GM13976 (cell line): ENCODE measurements at places on chromosomes 5 and 9.

GRCh38 chr5:129094924-129095899, 663 bp downstream of the ISOC1 start:
- DNase-seq: peak; percentile 78

GRCh38 chr9:15349892-15350761, 43.1 kb upstream of the TTC39B start:
- no peak for DNase-seq

DNA sequence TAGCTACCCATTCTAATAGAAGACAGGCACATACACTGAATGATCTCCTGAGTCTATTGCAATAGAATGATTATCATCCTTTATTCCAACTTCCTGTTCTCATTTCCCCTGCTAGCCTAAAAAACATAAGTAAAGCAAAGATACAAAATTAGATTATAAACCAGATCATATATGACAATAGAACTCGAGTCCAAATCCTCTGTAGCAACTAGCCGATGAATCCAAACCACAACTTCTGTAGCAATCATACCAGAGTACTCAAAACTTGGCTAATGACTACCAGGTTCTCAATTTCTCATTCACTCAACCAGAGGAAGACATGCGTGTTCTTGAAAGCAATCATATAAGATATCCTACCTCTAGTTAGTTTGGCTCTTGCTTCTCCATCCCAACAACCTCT, 622.1 kb downstream of the PSAT1 start:
- no peak for DNase-seq

GRCh38 chr9:129221233-129221632, 43.2 kb upstream of the IER5L start:
- no peak for DNase-seq

DNA sequence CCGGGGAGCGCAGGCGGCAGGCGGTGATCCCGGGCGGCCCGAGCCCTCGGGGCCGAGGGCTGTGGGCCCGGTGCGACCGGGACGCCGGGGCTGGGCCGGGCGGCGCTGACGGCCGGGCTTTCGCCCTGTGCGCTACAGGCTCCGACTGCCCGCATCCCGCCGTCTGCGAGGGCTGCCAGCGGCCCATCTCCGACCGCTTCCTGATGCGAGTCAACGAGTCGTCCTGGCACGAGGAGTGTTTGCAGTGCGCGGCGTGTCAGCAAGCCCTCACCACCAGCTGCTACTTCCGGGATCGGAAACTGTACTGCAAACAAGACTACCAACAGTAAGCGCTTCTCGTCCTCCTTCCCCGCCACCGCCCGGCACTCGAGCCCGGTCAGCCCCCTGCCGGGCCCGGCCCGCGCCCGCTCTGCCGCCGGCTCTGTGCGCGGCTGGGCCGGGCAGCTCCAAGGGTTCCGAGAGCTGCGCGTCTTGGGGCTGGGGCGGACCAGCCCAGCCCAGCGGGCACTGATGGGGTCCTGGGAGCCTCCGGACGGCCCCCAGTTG, 1.6 kb downstream of the LMX1B start:
- no peak for DNase-seq

DNA sequence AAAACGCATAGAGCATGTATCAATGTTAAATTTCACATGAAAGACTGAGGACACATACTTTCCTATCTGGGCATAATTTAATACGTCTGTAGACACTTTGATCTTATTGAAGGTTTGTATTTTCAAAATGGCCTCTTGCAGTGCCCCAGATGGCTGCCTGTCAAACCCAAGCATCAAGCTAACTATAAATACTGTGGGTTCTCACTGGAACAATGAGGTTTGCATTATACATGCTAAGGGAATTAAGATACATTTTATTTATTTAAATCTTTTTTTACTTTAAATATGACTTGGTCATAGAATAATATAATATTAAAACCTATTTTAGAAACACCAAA, 702.9 kb upstream of the GRAMD2B start:
- no peak for DNase-seq

DNA sequence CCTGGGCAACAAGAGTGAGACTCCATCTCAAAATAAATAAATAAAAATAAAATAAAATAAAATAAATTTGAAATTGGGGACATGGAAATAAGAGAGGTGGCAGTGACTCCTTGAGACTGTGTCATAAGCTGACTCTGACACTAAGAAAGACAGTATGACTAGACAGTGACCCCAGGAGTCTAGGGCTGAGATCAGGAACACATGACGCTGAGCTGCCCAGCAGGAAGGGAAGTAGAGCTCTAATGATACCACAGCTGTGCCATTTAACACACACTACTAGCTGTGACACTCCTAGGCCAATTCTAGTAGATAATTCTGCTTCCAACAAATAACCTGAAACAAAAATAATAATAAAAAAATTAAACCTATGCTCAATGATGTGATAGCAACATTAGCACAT, 293.0 kb downstream of the SEC61B start:
- DNase-seq: no peak

DNA sequence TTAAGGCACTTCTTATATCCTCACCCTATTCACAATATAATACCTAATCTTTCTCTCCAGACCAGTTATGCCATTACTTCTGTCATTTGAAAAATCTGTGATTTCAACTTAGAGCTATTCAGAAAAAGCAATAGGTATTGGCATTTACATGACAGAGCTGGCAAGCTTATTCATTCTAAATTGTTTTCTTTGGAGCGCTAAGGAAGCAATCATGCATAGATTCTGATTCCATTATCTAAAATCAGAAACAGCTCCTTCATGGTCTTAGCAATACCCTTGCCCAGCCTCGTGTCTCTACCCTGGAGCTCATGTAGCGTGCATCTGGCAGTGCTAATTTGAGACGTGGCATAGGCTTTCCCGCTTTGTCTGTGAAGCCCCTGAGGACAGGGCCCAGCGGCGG, 4.5 kb downstream of the SLC1A1 start:
- DNase-seq: no peak

GRCh38 chr9:98437458-98438034, 182.1 kb upstream of the TBC1D2 start:
- no peak for DNase-seq

- no peak for DNase-seq
Measured at GRCh38 chr5:45042283-45042682, 233.5 kb downstream of the MRPS30 start.

- DNase-seq: no peak
Measured at GRCh38 chr5:33827885-33828284, 63.9 kb downstream of the ADAMTS12 start.

- no peak for DNase-seq
Measured at GRCh38 chr9:128098297-128099230, 29.0 kb downstream of the PTGES2 start.

DNA sequence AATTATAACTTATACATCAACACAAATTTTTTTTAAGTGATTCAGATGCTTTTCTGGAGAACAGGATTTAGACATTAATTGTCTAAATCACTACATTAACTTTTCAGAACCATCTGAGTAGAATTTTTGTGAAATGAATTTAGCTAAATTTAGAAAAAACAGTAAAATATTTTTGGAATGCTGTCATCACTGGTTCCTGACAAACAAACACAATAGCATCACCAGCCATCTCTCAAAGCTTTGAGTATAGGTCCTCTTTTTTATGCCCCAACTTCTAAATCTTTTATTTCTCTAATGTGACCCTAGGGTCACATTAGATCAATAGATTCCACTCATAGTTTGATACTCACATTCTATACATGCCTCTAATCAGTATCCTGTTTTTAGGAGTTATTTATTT, 104.6 kb downstream of the PRR16 start:
- DNase-seq: no peak

DNA sequence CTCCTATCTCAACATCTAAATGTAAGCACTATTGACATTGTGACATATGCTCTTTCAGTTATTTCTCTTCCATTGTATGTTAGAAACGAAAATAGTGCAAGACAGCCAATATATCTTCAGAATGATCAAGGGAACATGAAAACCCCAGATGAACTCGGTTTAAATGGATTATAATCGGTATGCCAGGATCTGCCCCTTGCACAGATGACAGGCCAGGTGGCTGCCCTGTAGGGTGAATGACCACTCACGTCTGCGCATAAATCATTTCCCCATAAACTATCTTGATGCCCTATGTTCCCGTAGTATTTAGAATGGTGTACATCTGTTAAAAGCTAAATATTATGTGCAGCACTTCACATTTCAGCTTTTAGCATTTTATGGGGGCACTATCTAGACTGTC, 69.7 kb upstream of the RANBP3L start:
- DNase-seq: no peak

DNA sequence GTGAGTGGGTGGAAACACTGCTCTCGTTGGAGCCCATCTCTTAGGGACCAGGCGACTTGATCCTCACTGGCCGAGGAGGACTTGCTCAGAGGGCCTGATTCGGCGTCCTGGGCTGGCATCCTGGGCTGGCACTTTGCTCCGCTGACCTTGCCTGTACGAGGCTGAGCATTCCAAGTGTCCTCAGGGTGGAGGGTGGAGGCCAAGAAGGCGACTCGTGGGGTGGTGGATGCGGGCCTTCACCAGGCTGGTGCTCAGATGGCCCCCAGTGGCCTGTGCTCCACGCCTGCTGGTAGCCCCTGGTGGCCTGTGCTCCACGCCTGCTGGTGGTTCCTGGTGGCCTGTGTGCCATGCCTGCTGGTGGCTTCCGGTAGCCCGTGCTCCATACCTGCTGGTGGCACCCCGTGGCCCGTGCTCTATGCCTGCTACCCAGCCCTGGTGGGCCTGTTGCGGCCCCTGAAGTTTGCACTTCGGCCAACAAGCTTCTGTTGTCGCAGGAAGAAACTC, 42.9 kb downstream of the PHF2 start:
- DNase-seq: no peak

GRCh38 chr5:115507681-115508080, 36.9 kb downstream of the FEM1C start:
- no peak for DNase-seq

DNA sequence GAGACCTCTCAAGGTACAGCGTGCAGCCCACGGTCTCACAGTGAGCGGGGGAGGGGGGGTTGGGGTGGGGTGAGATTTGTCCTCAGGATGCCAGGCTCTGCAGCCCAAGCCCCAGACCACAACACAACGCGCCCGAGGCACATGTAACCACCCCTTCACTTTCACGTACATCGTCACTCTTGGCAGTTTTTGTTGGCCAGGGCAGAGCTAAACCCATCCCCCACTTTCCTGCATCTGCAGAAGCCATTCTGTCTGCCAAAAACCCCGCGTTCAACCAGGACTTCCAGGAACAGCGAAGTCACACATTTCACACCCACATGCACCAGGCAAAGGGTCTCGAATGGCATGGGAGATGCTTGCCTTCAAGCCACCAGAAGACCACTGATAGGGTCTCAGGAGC, 9.4 kb upstream of the SMIM23 start:
- DNase-seq: no peak

GRCh38 chr5:157215514-157216167, 35.0 kb downstream of the ITK start:
- DNase-seq: no peak

- DNase-seq: no peak
Measured at GRCh38 chr5:2532809-2533208, 218.7 kb downstream of the IRX2 start.

DNA sequence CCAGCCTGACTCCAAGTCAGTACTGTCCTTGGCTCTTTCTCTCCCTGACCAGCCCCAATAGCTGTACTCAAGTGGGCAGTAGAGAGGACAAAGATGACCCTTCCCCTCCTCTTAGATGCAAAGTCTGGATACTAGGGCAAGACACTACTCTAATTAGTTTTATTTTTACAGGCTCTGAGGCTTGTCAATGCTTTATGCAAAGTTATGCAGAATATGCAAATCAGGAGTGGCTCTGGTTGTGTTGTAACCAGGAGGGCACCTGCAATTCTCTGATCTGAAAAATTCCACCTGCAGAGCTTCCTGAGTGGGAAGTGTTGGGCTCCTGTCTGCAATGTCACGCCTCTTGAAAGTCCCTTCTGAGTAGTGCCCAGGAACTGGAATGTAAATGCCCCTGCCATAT, 201.5 kb downstream of the RGS3 start:
- no peak for DNase-seq

GRCh38 chr5:170183816-170184687, 48.7 kb upstream of the C5orf58 start:
- DNase-seq: peak; percentile 64

DNA sequence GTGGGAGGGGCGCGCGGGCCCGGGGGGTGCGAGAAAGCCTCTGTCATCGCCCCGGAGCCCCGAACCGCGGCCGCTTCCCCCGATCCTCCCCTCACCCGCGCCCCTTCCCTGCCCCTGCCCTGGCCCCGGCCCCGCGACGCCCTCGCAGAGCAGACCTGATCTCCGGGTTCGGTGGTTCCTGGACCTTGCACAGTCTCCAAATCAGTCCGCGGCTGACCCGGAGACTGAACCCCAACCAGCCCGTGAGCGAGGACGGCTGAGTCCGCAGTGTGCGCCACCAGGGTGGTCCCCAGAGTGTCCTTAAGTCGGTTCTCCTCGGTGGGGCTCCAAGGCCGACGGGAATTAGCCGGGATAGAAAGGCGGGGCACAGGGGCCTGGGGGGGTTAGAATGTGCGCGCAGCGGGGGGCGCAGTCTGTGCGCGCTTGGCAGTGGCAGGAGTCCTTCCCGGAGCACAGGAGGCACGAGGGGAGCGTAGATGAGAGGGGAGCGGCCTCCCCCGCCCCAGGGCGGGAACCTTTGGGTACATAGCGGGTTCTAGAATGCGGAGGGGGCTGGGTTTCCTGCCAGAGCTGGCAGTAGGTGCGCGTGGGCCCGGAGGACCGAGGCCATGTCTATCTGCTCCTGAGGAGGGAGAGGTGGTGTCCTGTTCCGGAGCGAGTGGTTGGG, 779 bp downstream of the PKN3 start:
- DNase-seq: peak; percentile 75

DNA sequence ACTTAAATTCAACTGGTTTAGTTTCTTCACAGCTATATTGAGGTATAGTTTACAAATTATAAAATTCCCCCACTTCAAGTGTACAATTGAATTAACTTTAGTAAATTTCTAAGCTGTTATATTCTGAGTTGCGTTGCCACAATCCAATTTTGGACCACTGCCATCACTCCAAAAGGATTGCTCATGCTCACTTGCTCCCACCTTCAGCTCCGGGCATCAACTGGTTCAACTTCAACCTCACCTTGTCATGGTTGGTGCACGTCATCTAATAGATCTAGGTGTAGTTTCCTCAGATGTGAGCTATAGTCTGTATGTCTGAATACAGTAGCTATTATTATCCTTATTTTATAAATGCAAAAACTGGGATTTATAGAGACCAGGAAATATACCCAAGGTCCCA, 942.5 kb upstream of the WWC1 start:
- DNase-seq: no peak

DNA sequence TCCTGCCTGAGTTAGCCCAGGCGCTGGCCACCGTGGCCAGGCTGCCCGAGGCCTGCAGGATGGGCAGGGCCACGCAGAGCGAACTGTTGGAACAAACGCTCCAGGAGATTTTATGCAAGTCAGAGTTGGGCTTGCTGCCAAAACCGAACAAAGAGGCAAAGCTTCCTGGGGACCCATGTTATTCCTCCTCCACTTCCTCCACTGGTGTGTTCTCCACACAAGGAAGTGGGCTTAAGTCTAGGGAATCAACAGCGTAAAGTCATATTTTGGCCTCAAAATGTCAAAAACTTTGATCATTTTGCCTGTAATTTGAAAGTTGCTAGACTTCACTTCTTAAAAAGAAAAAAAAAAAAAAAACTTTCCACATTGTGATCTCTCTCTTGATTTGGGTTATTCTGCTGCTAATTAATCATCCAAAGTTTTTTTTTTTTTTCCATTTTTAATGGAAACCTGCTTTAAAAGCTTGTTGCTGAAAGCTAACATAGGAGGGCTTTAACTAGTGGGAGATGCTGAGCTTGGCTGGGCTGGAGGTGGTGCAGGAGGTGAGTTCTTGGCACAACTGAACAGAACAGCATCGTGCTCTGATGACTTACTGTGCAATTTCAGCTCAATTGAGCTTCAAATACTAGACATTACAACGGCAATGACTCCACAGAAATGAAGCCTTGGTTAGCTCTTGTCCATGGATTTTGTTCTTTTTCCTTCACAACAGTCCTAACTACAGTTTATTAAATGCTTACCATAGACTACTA, 73.0 kb downstream of the PTPDC1 start:
- no peak for DNase-seq
